ENCODE measurements at places on chromosomes 6 and 20. TPM values are rescaled to one million over a fixed set of nuclear protein-coding genes. Genes with fewer than 3 reads are reported as not detected.

TSBP1 gene
- total RNA-seq, result not detected

SERINC3 gene
- total RNA-seq, result 88.7 TPM

IPCEF1 gene
- not detected for total RNA-seq

CFAP206 gene
- 0.23 TPM for total RNA-seq

LY6G6C gene
- total RNA-seq, result not detected

GCLC gene
- 8.4 TPM for total RNA-seq

ANGPT4 gene
- total RNA-seq, result not detected

NDUFAF5 gene
- 13.2 TPM for total RNA-seq

SLC17A1 gene
- not detected for total RNA-seq

SMIM28 gene
- total RNA-seq, result not detected

SCAF8 gene
- 17.3 TPM for total RNA-seq

SPATS1 gene
- total RNA-seq, result not detected

TMEM74B gene
- total RNA-seq, result not detected

SPDEF gene
- total RNA-seq, result not detected

HSPA1L gene
- 0.98 TPM for total RNA-seq

POU5F1 gene
- total RNA-seq, result not detected

MAP7 gene
- total RNA-seq, result 0.82 TPM

TINAG gene
- not detected for total RNA-seq
